ENCODE measurements at places on chromosomes 1 and 21. TPM values are rescaled to one million over a fixed set of nuclear protein-coding genes. Genes with fewer than 3 reads are reported as not detected.

The B3GALT2 gene
- total RNA-seq = 2.5 TPM

- DNase-seq = peak; percentile 84
Observed at GRCh38 chr21:32182449-32182848, 96.4 kb downstream of the MIS18A start.

DNA sequence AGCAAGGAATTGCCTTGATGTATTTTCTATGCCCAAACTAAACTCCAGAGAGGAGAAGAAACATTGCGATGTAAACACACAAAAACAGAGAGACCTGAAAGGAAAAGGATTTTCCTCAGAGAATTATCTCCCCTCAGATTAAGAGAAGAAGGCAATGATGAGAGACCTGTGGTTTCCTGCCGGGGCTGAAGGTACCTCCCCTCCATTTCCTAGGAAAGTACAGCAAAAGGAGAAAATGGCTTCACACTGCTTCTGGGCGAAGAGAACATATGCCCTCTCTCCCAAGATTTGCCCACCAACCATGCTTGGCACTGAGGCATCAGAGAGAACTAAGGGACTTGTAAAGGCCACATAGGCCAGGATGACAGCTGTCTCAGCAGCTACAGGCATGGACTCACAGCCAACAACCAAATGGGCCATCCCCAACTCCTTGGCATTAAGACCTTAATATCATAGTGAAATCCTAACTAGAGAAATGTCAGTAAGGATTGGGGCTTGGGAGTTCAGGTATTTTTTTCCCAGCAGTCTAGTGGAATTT lies 523.0 kb downstream of the PTPRC start:
- no peak for DNase-seq

- DNase-seq = no peak
Observed at GRCh38 chr1:171817511-171818265, 23.6 kb upstream of the DNM3 start.

DNA sequence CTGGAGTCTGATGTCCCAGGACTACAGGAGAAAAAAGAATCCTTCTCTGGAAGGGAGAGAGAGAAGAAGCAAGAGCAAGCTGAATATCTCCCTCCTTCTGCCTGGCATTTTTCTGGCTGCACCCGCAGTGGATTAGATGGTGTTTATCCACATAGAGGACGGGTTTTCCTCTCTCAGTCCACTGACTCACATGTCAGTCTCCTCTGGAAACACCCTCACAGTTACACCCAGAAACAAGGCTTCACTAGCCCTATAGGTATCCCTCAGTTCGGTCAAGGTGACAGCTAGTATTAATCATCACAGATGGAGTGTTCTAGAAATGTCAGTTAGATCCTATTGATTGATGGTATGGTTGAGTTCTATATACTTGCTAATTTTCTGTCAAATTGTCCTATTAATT lies 87.9 kb downstream of the RHOU start:
- DNase-seq = no peak

DNA sequence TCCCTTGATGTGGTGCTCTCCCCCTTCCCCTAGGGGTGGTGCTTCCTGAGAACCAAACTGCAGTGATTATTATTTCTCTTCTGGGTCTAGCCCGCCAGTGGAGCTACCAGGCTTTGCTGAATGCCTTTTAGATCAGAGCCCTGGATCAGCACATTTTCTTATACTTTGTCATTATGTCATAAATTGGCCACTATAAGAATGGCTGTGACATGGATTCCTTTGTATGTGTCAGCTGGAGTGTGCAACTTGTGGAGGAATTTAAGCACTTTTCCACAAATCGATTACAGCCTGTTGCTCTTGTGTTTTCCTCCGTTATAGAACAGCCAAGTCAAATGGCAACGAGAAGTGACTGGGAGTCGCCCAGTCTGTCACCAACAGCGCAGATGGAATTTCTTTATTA lies 273.3 kb downstream of the DUSP10 start:
- DNase-seq = no peak

The KIF14 gene
- 0.17 TPM for total RNA-seq

The PLEKHG5 gene
- total RNA-seq = 7.5 TPM

The SLC2A5 gene
- not detected for total RNA-seq

DNA sequence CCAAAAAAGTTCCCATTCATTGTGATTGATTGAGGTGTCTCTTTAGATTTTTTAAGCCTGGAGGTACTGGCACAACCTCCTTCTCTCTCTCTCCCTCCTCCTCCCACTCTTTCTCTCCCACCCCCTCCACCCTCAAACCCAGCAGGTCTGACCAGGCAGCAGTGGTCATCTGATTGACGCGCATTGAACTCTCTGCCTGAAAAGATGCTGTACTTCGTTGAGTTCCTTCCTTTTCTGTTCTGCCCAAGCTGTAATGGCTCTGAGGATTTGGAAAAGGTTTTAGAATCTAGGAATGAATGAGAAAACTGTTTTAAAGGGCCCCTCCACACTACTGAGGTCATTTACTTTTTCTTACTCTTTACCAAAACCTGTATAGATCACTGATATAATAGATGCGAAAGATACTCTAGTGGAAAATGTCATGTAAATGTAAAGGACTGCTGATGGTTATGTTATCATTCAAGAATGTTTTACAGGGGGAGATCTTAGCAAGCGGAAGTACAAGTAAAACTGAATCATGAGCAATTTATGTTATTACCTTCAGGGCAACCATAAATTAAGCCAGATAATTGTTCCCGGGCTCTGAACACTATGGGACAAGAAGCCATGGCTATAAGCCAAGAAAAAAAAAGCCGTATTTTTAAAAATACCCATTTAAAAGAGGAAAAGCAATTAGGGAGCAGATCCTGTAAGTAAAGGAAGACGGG lies 25.2 kb upstream of the DYRK1A start:
- DNase-seq = no peak

DNA sequence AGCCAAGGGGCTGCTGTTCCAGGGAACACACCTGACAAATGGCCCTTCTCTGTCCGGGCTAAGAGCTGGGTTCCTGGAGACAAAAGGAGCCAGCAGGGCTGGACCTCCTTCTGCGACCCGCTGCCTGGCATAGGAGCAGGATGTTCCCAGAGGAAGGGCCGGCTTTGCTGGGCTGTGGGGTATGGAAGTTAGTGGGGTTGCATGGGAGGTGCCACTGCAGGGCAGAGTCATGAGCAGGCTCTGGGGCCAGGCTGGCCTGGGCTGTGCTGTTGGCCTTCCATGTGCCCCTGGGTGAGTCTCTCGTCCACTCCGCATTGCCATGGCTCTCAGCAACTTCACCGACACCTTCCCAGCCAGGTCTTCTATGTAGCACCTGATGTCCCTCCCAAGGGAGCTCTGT lies 507.6 kb downstream of the PTPRU start:
- DNase-seq = no peak

The TMEM69 gene
- 22.5 TPM for total RNA-seq

- DNase-seq = no peak
Observed at GRCh38 chr1:64675718-64676345, 69.0 kb upstream of the RAVER2 start.

DNA sequence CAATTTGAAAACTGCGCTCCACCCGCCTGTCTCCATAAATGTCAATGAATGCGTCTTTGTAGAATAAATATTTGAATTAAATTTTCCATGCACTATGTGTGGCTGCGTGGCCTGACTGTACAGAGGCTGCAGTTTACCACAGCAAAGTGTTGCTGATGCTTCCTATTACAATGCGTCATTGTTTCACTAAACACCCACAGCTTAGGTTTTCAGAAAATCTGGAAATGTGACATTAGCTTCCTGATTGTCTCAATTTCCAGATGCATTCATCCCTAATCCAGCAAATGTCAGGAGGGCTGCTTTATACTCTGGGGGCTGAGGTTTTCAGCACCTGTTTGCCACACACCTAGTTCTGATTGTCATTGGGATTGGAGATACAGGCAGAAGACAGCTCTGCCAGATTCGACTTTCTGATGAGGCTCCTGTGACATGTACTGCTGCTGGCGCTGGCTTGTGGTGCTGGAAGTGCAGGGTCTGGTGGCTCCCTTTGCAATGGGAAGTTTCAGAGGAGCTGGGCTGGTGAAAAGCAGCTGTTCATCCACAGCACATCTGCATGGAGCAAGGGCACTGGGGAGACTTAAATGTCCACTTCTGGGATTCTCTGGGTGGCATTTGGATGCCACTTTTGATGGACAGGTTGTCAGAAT lies 40.0 kb downstream of the URB2 start:
- DNase-seq = no peak

DNA sequence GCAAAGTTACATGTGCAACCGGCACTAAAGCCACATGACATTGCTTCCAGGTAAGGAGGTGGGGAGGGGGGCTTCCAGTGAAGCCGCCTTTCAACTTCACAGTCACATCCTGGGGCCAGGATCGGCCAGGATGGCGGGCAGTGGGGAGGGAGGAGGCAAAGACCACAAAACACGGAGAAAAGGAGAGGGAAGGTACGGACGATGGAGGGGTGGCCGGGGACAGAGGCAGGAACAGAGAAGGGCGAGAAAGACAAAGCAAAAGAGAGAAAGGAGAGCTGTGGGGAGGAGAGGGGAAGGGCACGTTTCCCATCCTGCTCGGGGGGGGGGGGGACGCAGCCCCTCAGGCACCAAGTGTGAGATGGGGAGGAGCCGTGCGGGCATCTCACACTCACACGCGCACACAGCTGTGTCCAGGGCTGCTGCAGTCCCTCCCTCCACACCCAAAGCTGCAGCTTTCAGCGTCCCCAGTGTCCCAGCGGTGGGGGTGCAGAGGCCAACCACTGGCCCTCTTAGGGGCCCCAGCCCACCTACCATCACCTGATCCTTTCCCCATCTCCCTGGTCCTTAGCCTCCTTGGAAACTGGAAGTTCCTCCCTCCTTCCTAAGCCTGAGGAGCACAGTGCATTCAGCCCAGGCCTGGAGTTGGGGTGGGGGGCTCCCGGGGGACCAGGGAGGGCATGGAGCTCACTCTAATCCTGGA lies 2.4 kb downstream of the SH2D5 start:
- DNase-seq = no peak

DNA sequence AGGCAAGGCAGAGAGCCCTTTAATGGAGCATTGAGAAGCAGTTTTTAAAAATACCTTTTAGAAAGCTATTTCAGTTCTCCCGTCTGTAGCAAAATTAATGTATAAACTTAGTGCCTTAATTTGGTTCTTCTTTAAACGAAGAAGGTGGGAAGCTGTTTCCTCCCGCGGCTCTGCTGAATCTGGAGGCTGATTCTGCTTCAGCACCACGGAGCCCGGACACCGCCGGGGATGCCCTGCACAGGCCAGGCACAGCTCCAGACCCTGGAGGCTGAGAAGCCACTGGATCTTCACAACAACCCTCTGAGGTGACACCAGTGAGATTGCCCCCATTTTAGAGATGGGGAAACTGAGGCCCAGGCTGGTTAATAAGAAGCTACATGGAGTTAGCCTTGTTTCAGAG lies 175.8 kb upstream of the VAMP3 start:
- no peak for DNase-seq

DNA sequence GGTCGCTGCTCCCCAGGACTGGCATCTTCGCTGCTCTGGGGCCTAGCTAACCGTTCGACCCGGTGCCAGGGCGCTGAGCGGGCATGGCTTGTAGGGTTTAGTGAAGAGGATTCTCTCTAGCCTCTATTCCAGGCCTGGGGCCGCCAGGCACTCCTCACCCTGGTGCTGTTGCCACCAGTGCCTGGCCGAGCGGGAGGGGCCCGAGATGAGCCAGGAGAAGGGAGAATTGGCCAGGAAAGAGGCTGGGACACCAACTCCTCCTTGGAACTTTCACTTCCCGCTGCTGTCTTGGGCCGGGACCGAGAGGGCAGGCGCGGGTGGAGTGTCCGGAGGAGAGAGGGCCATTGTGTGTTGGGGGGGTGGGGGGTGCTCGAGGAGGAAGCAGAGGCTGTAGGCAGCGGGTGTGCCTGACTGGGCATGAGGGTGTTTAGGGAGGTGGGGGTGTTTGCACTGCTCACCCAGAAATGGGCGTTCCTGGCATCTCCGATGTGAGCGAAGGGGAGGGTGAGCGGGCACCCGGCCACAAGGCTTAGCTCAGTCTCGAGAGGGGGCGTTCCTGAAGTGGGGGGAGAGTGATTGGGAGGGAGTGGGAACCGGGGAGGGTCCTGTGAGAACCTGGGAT lies 772 bp downstream of the ADAM15 start:
- DNase-seq = no peak

DNA sequence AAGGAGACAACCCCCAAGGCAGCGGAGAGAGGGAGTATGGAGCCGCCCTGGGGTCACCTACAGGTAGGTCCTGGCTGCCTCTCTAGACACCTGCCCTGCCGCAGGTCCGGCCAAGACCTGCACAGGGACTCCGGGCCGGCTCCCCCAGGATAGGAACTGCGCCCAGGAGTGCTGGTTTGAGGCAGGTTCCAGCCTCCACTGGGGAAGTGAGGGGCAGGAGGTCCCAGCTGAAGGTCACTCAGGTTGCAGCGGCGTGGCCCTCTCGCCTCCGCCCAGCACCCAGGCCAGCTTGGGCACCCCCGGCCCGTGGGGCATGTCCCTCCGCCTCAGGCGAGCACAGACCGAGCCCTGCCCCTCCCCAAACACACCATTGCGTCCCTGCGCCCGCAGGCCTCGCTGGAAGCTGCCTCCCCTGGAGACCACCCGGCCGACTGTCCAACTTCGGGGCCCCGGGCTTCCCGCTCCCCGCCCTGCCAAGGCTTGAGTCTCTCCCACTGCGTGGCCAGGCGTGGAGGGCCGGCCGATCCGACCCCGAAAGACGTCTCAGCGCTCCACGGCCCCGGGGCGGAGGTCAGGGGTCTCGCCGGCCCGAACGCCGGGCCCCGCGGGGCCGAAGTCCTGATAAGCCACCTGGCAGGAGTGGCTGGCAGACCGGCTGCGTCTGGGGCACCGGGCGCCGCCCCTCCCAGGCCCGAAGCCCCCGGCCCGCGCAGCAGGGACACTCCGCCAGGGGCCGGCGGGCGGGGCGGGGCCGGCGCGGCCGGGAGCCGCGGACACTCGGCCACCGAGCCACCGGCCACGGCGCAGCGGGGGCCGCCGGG lies 1.4 kb upstream of the SKI start:
- no peak for DNase-seq

The CCDC30 gene
- total RNA-seq = 4.1 TPM

DNA sequence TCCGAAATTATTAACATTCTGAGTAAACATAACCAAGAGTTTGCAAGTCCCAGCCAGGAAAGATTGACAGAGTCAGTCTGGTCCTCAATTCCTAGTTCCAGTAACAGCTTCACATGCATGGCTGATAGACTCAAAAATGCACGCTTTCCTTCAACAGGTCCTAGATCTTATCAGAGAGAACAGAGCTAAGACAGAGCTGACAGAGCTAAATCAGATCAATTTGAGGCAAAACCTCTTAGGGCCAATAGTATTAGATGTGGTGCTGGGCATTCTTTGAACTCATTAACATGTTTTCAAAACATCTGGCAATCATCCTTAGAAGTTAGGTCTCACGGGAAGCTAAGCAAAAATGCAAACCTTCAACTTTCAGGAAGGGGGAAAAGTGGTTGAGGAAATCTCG lies 114.0 kb downstream of the GREM2 start:
- no peak for DNase-seq

GRCh38 chr1:28266920-28267322 lies 7.6 kb downstream of the SESN2 start:
- DNase-seq = no peak

- no peak for DNase-seq
Observed at GRCh38 chr1:66207484-66207883, 326.5 kb upstream of the SGIP1 start.

GRCh38 chr1:101044259-101044658 lies 18.7 kb upstream of the DPH5 start:
- no peak for DNase-seq

The C1orf232 gene
- not detected for total RNA-seq

- DNase-seq = no peak
Observed at GRCh38 chr21:20639026-20639425, 359.2 kb upstream of the NCAM2 start.

The RPTN gene
- not detected for total RNA-seq
